ENCODE measurements at places on chromosomes 1 and 21. TPM values are rescaled to one million over a fixed set of nuclear protein-coding genes. Genes with fewer than 3 reads are reported as not detected.

Gene XCL1
- total RNA-seq = not detected

Gene HOOK1
- total RNA-seq = not detected

Gene LAMC2
- total RNA-seq = 0.99 TPM

Gene ACTA1
- total RNA-seq = not detected

Gene CACHD1
- 1.0 TPM for total RNA-seq

Gene KCNK2
- total RNA-seq = under 0.01 TPM

Gene EFNA1
- total RNA-seq = 82.9 TPM

Gene SPRR2F
- total RNA-seq = not detected

Gene SCMH1
- total RNA-seq = 12.4 TPM

Gene B3GALT5
- not detected for total RNA-seq

Gene FTCD
- 0.18 TPM for total RNA-seq

Gene CNR2
- not detected for total RNA-seq

Gene FAM72D
- 0.94 TPM for total RNA-seq

Gene REN
- total RNA-seq = not detected

Gene MATN1
- total RNA-seq = not detected

Gene S100A9
- total RNA-seq = 0.18 TPM
